ENCODE measurements at places on chromosomes 7 and 10.

DNA sequence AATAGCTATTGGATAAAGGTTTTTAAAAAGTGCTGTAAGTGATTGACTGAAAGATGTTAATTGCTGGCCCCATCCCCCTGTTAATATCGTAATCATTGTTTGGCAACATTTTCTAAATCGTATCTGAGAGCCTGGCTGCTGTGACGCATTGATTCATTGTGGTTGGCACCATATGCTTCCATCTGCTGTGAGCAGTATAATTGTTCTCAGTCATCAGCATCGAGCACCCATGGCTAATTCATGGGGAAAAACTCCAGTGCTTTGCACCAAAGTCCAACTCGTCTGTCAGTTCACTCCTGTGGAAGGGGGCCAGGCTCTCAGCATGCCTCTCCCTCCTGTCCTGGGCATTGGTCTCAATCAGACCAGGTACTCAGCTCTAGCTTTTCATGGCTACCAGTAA lies 205.2 kb downstream of the STK31 start:
- no peak for DNase-seq

GRCh38 chr10:60353519-60354258 lies 36.0 kb downstream of the ANK3 start:
- no peak for DNase-seq

GRCh38 chr10:11162828-11163599 lies 145.3 kb downstream of the CELF2 start:
- no peak for DNase-seq

DNA sequence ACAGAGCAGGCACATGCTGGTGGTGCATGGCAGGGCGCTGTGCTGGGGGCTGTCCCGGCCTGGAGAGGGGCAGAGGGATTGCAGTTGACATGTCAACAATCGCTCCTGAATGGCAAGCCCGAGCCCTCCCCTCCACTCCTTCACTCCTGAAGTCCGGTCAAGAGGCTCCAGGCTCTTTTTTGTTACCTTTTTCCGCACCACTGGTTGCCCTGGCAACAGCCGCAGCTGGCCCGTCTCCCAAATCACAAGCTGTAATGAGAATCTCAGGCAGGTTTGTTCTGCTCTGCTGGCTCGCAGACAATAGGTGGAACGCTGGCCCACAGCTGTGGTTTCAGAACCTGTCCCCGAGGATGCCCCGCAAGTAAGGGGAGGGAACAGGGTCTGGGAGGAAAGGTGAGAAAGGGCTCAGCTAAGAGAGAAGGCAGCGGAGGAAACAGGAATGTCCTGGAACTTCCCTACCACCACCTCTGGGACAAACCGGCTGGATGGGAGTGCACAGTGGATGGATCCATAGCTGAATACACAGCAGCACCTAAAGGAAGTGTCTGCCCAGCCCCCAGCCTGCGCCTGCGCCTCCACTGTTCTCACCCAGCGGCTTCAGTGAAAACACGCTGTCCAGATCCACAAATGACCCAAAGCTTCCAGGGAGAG lies 58.9 kb downstream of the CALML3 start:
- no peak for DNase-seq

DNA sequence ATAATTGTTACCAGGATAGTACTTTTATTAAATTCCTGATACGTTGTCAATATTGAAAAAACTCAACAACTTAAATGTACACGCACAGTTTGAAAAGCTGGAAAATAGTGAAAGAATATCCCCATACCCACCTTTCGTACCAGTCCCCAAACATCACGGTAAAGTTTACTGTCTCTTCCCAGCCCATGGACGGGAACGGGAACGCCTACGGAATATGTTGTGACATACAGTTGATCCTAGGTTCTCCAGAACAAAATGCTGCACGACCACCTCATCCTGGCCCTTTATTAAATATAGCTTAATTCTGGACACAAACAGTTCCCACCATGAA lies 527 bp upstream of the BCAP29 start:
- DNase-seq: peak; percentile 18

DNA sequence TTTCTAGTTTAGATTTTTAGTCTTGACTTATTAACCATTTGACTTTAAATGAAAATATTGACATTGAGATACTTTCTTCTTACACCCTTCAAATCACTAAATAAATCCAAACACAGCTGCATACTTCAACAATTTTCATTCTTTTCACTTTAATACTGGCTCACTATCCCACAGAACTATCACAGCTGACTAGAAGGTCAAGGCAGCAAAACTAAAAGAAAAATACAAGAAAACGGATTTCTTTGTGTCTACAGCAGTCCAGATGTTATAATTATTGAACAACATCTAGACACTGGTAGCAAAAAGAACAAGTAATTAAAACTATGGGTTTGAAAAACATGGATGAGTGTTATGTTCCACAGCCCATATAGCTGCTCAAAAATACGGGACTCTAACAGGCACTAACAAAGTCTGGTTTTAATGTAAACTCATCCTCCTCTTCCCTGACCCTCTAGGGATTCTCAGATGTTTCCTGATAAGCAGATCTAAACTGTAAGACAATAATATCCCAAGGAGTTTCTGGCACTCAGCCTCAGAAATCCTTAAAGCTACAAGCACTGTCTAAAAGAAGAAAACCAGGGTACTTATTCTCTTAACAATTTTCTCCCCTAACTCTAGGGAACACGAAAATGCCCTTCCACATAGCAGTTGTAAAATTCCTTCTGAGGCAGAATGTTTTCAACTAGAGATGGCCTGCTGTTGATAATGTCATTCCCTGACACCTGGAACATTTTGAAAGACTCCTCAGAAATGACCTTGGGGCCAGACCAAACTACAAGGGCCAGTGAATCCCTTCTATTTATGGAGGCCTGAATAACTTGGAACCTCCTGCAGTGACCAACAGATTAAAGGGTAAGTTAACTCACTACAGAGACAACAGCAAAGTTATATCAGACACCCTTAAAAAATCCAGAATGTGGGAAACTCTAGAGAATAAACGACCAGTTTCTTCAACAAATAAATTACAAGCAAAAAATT lies 12.8 kb downstream of the DNMBP start:
- DNase-seq: no peak

GRCh38 chr10:82536668-82537067 lies 661.7 kb downstream of the NRG3 start:
- DNase-seq: no peak

DNA sequence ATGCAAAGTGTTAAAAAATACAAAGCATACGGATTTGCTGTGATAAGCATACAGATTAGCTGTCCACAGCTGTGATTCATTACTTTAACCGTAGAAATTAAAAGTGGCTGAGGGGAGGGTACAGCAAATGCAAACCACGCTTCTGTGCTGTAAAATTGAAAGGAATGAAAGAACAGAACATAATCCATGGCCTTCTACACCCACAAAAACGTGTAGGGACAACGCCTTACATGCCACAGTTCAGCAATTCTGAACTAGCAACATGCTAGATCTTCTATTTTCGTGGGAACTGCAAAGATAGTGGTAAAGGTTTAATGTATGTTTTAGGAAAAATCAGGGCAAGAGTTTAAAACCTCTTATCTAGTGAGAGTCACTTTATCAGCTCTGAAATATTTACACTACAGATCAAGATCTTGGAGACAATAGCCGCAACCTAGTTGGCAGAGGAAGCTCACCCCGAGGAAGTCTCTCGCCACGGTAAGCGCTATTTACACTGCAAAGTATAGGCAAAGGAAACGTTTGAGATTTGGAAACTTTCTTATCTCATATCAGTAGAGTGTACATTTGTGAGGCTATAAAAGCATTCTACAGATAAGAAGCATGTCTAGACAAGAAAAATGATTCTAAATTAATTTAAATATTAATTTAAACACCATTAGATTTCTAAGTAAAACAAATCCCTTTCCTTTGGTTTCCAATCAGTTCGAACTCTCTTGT lies 193.6 kb downstream of the MLLT10 start:
- no peak for DNase-seq

GRCh38 chr7:95906851-95907250 lies 134.5 kb downstream of the DYNC1I1 start:
- no peak for DNase-seq

DNA sequence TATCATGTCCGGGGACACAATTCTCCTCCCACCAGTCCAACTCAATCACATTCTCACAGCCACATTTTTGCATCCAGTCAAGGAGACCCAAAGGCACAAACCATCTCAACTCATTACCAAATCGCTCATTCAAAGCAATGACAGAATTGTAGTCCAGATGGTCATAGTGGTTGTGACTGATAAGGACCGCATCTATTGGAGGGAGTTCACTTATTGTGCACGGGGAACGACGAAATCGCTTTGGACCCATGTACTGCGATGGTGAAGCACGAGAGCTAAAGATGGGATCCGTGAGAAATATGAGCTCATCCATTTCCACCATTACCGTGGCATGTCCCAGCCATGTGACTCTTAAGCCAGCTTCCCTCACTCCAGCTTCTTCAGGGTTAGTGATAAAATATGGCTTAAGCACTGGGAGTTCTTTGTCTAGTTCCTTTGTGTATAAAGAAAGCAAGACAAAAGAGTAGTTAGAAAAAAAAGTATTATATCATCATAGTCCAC lies 29.1 kb downstream of the NAPEPLD start:
- no peak for DNase-seq

- no peak for DNase-seq
Observed at GRCh38 chr10:60565492-60565891, 175.8 kb upstream of the ANK3 start.

- no peak for DNase-seq
Observed at GRCh38 chr7:49344556-49344955, 420.2 kb downstream of the CDC14C start.

DNA sequence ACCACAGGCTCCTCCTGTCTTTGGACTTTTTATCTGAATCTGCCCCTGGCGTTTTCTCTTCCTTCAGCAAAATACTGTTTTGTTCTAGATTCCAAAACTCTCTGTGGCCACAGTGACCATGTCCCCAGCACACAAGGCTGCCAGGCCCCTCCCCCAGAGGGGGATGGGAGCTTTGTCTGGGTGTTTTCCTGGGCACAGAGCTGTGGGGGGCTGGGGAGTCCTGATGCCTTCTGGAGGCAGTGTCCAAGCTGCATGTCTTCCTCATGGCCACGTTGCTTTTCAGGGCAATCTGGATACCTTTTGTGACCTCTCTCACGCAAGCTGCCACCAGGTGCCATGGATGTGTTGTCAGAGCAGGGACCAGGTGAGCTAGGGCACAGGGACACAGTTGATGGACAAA lies 26.2 kb downstream of the ANTXRL start:
- DNase-seq: no peak

DNA sequence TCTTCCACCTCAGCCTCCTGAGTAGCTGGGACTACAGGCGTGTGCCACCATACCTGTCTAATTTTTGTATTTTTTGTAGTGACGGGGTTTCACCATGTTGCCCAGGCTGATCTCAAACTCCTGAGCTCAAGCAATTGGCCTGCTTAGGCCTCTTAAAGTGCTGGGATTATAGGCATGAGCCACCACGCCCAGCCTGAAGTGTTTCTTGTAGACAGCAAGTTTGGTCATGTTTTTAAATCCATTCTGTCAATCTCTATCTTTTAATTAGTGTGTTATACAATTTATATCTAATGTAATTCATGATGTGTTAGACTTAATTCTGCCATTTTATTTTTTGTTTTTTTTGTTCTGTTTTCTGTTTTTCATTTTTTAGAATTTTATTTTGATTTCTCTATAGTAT lies 17.2 kb upstream of the MXI1 start:
- no peak for DNase-seq

DNA sequence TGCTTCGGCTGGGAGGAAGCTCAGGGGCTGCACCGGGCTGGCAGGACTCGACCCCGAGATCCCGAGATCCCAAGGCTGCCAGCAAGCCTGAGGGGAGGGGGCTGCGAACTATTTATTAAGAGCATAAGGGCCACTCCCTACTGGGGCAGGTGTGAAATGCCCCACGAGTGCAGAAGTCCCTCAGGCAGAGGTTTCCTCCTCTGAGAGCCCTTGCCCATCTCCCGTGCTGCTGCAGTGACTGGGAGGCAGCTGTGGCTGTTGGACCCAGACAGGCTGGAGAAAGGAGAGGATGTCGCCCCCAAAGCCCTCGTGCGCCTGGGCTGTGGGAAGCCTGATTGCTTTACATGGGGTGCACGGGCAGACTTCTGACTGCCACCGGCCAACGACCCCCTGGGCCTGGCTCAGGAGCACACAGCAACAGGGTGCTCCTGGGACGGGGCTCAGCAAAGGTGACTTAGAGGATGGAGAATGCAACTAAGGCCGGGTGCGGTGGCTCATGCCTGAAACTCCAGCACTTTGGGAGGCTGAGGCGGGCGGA lies 39.8 kb downstream of the RGS10 start:
- no peak for DNase-seq

- DNase-seq: peak; percentile 72
Observed at GRCh38 chr7:17769918-17770317, 170.4 kb downstream of the SNX13 start.

GRCh38 chr7:148382596-148382995 lies 208.0 kb upstream of the C7orf33 start:
- no peak for DNase-seq

DNA sequence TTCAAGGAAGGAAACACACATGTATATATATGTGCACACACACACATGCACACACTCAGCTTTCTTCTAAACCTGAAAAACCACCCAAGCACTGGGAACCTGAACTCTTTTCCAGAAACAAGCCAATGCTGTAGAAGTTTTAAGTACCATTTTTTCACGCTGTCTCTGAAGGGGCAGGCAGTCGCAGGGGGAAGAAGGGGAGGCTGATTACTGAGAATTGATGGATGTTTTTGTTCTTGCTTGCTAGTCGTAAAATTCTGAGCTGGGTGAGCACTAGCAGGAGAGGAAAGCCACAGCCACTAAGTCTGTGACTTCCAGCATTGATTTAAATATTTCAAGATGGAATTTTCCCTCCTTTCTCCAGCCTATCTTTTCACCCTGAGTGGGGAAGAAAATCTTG lies 391.8 kb downstream of the CALN1 start:
- no peak for DNase-seq

DNA sequence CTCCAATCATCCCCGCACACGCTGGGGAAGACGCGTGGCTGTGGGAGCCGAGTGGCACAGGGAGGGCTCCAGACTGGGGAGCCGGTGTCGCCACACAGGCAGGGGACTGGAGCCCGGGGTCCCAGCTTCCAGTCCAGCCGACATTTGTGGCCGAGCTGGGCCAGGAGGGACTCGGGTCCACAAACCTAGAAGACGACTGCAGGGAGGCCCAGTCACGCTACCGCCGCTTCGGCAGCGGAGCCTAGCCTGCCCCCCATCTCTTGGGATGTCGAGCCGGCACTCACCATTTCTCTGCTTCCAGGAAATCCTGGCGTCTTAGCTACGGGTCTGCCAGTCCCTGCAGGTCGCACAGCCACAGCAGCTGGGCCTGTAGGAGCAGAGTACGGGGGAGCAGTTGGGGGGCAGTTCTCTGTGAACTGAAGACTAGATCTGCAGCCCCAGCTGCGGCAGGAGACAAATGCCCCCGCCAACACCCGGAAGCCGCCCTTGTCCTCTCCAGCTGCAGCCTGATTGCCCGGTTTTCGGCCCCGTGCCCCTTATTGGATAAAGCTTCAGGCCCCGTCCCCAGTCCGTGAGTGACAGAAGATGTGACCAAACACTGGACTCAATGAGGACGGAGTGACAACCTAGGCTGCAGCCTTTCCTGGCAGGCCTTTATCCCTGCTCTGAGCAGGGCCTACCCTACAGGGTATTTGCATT lies 270.7 kb downstream of the ZNF33B start:
- DNase-seq: no peak

GRCh38 chr10:3623746-3624145 lies 161.3 kb downstream of the KLF6 start:
- peak; percentile 26 for DNase-seq

Data from NCI-H460 (cell line).